ENCODE measurements at places on chromosomes 12 and 14.
A peak's percentile ranks its signal among the peaks of the same experiment; 100 is the strongest.

- DNase-seq, result no peak
These were observed 28.1 kb downstream of the APOBEC1 start for GRCh38 chr12:7637615-7638014.

GRCh38 chr12:15336768-15337553 is 14.7 kb downstream of the PTPRO start:
- DNase-seq, result no peak

DNA sequence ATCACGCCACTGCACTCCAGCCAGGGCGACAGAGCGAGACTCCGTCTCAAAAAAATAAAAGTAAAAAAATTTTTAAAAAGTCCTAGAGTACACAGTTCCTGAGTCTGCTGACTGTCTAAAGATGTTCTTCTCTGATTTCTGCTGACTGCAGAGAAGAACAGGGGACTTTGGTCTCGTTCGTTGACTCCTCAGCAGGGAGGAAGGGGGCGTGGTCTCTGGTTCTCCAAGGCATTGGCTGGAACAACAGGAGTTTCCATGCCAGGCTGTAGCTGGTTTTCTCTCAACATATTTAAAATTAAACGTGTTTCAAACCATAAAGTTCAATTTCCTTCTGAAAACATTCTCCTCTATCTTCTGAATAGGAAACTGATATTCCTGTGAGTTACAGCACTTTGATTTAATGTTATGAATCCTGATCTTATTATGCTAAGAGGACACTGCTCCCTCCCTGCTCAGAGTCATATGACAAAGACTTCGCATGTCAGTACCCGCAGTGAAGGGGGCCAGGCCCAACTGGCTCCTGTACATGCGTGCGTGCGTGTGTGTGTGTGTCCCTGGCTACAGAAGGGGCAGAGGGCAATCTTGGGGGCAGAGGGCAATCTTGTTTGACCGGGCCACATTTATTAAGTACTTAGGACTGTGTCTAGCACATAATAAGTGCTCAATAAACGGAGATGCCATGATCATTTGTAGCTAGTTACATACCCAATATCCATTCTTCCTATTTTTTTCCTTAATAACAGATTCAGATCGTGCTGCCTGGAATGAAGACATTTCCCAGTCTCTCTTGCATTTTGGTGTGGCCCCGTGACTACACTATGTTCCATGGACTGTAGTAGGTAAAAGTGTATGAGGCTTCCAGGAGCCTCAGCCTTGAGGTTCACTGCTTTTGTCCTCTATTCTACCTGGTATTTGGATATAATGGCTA is 16.5 kb upstream of the HNF1A start:
- no peak for DNase-seq

DNA sequence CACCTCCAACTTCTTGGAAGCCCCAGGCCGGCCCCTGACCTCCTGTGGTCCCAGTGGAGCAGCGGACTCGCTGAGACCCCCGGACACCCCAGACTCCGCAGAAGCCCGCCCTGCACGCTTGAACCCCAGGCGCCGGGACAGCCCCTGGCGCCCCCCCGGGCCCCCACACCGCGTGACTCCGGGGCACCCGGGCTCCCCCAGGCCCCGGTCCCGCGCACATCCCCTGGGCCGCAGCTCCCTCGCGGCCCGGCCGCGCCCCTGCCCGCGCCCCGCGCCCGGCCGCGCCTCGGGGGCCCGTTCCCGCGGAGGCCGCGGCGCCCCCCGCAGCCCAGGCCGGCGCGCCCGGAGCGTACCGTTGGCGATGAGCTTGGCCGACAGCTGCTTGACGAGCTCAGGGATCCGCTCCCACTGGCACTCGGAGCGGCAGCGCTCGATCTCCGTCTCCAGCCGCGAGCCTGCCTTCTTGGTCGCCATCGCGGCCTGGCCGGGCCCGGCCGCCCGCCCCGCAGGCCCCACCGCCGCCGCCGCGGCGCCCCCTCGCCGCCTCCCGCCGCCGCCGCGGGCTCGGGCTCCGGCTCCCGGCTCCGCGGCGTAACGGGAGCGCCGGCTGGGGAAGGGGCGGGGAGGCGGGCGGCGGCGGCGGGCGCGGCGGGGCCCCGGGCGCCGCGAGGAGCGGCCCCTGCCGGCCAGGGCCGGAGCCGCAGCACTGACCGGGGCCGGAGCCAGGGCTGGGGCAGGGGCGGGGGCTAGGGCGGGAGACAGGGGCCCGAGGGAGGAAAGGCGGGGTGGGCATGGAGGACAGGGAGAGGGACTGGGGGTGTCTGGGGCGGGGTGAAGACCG is at the start of gene TTC7B:
Gene TTC7B, minus strand, starts transcription at position 609 of the 841 bp plus-strand sequence. Its CDS starts 135 bp downstream, at position 474.
- DNase-seq, result no peak

- DNase-seq, result peak; percentile 74
These were observed 395 bp upstream of the BRI3BP start for GRCh38 chr12:124992874-124993625.
